ENCODE measurements at places on chromosomes 6 and 20.

DNA sequence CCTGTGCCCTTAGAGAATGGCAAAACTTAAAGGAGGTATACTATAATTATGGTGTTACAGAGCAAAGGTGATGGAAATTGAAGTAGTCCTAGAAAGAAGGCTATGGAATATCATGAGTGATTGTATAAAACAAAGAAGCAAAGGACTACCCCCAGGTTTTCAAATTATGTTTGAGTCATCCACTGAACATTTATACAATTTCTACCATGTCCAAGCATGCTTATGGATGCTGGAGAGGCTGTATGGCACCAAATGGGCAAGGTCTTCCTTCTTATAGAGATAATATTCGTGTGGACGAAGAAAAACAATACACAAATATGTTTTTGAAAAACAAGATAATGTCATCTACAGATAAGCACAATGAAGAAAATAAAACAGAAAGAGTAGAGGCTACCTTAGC, 177.5 kb downstream of the KHDC1L start:
- DNase-seq = no peak

- DNase-seq = no peak
These were observed 24.7 kb downstream of the HIVEP1 start for GRCh38 chr6:12036766-12037165.

DNA sequence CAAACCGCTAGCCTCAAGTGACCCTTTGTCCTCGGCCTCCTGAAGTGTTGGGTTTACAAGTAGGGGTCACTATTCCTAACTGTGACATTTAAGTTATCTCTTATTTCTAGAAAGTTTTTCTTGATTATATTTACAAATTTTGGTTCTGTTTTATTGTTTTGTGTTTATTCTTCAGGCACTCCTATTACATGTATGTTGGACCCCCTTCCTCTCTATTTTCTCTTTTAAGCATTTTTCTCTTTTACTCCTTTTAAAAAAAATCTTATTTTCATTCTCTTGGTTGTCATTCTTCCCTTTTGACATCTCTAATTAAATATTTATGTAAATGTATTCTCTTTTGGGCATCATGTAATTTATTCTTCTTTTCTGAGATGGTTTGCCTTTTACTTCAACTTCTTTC, 50.4 kb upstream of the MAP3K7 start:
- no peak for DNase-seq

GRCh38 chr20:20215976-20216727, 151.8 kb upstream of the INSM1 start:
- no peak for DNase-seq

DNA sequence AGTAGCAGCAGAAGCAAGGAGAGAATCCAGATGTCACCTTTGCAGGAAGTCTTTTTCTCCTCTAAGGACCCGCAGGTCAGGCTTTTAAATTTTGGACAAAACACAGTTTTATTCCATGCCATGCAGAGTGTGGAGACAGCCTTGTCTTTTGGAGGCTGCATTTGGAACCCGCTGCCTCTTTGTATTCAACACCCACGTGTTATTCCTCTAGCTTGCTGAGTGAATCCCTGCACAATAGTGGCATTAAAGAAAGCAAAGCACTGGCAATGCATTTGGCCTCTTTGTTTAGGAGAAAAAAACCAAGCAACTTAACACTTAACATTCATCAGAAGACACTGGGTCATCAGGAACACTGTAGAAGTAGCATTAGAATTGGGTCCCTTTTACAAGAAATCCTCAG, 43.5 kb downstream of the TFAP2B start:
- DNase-seq = no peak

Measured in inflammatory macrophage (primary cell).